ENCODE measurements at places on chromosomes 2 and 18.

DNA sequence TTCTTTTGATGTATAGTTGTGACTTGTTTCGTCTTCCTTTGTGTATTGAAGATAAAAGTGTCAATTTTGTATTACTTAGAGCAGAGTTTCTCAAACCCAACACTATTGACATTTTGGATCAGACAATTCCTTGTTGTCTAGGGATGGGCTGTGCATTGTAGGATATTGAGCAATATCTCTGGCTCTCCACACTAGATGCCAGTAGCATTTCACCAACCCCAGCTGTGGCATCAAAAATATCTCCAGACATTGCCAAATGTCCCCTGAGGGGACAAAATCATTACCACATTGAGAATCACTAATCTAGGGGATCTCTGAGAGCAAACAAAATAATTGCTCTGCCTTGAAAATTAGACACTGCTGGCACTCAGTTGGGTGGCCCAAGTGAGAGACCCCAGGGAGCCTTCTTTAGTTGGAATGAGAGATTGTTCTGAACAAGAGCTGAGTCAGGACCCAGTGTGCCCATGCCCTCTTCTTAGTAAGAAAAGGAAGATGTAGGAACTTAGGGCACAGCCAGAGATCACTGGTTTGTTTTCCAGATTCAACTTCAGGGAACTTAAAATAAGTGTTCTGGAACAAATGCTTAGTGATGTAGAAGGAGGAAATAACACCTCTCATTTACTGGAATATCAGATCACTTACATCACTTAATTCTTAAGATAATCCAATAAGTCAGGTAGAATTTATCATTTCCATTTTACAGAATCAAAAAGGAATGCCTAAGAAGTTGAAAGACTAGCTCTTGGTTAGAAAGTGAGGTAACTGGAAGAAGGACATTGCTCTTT, 466.6 kb upstream of the TNP1 start:
- no peak for DNase-seq

DNA sequence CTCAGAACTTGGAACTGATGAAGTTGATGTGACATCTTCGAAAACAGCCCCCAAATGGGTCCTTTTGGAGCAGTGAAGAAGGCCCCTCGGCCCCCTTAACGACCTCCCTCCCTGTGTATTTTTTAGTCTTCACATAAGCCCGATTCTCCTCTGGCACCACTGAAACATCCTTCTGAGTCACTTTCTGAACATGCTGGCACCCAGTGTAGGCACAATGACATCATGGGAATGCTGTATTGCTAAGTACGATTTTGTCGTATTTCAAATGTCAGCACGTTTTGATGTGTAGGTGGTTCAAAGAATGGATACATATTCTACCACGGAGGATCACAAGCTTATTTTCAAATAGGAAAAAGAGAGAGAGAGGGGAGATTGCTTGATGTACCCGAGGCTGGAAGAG, 111.7 kb upstream of the RIOK3 start:
- DNase-seq: no peak

DNA sequence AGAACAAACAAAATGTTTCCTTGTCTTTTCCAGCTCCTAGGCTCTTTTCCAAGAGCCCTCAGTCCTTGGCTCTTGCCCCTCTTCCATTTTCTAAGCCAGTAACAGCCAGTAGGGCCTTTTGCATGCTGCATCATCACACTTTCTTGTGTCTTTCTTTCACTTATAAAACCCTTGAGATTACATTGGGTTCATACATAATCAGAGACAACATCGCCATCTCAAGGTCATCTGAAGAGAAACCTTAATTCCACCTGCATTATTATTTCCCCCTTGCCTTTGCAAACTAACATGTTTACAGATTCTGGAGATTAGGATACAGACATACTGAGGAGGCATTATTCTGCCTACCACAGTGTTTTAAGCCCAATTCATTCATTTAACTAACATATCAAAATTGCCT, 697.3 kb downstream of the TRIB2 start:
- no peak for DNase-seq

- no peak for DNase-seq
These were observed 60.5 kb downstream of the HS6ST1 start for GRCh38 chr2:128258218-128258617.

DNA sequence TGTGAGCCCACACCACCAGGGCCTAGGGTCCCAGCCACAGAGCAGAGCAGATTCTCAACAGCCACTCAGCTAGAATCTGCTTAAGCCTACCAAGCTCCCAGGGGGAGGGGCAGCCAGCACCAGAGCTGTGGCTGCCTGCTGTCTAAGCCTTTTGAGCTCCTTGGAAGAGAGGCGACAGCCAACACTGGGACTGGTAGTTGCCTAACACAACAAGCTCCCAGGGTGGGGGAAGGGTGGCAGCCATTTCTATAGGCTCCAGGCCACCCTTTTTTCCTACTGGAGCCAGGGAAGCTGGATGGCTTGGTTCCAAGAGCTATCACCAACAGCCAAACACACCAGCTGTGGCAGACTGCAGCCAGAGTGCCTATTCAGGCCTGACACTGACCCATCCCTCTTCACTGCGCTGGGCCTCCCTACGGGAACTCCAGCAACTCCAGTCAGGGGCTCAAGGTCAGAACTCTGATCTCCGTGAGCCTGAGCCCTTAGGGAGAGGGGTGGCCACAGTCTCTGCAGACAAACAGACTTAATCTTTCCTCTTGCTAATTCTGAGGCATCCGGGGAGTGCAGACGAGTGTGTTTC, 1824.3 kb upstream of the CELF4 start:
- DNase-seq: no peak

GRCh38 chr18:50749421-50749820, 70.4 kb downstream of the MRO start:
- no peak for DNase-seq

Measured in left forelimb (tissue), 1 donor.